Activated T-helper 1 cell treated with Interleukin-2 at 50 U/mL for 16 hours (primary cell): ENCODE measurements at places on chromosomes 5 and 9.

DNA sequence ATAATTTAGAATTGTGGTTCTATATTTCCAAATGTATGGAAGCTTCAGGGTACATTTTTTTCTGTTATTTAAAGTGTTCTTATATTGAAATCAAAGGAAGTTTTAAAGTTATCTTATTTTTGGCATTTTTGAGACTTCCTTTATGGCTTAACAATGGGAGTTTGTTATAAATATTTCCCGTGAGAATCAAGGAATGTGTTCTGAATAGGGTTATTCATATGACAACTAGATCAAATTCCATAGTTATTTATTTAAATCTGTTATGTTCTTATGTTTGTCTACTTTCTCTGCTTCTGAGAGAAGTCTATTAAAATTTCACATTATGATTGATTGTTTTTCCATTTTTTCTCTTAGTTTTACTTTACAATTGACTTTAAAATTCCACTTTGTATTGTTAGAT lies 135.1 kb downstream of the ADAMTS16 start:
- no peak for DNase-seq

DNA sequence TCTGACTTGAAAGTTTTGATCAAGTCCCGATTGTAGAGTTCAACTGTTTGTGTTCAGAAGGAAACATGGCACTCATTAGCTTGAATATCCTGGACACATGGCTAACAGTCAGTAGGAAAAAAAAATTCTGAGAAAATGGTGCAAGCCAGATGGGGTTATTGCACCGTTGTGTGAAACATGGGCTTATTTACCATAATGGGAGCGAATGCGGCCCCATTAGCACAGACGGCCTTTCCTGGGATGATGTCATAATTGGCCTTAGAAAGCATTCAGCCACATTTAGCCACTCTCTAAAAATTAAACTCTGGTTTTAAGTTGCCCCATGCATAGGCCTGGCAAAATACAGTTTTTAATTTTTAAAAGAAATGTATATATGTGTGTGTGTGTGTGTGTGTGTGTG lies 112.1 kb downstream of the IRX2 start:
- no peak for DNase-seq

- DNase-seq: no peak
Measured at GRCh38 chr5:172647352-172648012, 6.4 kb downstream of the NEURL1B start.

DNA sequence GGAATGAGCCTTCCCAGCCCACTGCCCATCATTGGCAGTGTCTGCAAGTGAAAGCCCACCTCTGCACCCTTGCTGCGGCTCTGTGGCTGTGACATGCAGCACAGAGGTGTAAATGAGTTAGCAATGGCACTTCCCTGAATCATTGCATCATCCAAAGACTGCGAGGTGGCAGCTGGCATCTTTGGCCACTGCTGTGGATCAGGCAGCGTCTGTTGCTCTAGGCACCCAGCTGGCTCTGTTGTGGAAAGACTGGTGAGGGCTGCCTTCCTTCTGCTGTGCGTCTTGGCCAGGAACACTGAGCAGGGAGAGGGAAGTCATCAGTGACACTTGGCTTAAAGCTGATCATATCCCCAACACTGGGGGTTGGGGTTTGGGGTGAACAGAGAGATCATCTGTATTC lies 64.5 kb downstream of the MFAP3 start:
- no peak for DNase-seq

DNA sequence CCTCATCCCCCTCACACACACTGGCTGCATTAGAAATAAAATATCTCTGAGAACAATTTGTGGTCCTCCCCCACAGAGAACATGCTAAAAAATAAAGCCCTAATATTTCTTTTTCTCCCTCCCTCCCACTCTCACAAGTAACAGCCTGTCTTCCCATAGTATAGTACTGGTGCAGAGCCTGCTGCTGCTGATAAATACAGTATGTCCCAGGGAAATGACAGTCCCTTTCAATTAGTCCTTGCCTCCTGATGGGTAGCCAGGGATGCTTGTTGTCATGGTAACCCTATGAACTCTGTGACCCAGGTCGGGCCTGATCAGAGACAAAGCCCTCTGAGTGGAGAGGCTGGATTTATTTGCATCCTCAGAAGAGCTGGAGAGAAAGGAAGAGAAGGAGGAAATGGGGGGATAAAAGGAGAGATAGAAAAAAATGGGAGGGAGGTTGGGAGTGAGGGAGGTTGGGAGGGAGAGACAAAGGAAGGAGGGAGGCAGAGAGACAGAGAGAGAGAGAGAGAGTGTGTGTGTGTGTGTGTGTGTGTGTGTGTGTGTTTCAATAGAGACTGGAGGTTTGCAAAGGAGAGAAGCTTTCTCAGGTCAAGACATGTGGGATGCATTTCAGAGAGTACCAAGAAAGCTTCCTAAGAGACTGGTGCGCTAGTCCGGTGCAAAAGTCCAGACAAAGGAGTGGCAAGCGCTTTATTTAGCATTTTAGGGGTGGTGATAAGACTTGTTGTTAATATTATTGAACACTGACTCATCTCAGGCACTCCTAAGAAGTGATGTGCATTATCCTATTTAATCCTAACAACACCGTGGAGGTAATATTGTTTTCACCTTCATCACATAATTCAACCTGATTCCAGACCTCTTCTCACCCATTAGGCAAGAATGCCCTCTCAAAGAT lies 260.8 kb downstream of the FAM114A2 start:
- DNase-seq: no peak

- DNase-seq: no peak
Measured at GRCh38 chr9:4293293-4293941, 6.5 kb downstream of the GLIS3 start.

DNA sequence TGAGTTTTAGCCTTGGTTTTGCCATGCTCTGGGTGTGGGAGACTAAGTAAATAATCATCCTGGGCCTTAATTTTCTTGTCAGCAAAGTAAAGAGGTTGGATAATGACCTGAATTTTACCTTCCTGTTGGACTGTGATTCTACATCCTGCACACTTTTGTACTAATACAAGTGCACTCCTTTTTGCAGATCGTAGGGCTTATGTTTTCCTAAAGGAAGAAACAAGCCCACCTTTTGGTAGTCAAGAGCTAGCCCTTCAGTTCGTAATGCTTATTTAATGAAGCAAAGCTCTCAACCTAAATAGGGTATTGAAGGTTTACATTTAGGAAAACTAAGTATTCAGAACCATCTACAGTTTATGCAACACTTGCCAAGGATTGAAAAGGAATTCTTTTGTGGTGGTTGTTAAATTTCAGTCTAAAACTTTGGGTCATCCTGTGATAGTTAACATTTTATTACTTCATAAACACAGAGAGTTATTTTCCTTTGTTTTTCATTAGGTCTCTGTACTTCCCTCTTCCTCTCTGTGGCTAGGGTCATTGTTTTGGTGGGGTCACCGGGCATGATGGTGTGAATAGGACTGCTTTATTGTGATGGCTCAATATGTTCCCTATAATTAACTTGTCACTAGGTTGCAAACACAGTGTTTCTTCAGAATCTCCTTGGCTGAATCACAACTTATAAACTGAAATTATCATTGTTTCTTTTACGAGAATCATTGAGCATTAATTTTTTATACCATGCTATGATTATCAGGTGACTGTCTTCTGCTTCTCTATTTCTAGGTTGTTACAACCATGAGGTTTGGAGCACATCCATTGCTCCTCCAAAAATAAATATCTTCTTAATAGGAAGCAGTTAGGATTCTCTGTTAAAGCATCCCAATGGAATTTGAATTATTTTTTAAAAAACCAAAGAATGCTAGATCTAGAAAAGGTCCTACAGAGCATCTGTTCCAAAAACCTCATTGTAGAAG lies 28.5 kb downstream of the SPINK5 start:
- no peak for DNase-seq

DNA sequence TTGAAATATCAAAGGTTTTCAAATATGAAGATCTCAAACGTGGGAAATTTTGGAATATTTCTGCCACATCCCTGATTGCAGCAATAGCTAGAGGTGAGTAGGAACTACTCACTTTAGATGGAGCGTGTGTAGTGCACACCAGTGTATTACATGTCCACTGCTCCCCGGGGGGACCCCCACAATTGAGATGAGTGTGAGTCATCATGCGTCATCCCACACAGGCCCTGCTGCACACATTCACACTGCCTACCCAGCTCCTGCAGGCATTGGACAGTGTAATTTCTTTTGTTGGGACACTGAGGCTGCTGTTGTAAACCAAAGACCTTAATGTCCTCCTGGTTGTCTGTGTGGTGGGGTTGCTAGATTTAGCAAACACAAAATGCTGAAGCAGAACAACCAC lies 280.0 kb downstream of the GAS1 start:
- no peak for DNase-seq

GRCh38 chr5:16492398-16493140 lies 27.0 kb upstream of the ZNF622 start:
- no peak for DNase-seq

DNA sequence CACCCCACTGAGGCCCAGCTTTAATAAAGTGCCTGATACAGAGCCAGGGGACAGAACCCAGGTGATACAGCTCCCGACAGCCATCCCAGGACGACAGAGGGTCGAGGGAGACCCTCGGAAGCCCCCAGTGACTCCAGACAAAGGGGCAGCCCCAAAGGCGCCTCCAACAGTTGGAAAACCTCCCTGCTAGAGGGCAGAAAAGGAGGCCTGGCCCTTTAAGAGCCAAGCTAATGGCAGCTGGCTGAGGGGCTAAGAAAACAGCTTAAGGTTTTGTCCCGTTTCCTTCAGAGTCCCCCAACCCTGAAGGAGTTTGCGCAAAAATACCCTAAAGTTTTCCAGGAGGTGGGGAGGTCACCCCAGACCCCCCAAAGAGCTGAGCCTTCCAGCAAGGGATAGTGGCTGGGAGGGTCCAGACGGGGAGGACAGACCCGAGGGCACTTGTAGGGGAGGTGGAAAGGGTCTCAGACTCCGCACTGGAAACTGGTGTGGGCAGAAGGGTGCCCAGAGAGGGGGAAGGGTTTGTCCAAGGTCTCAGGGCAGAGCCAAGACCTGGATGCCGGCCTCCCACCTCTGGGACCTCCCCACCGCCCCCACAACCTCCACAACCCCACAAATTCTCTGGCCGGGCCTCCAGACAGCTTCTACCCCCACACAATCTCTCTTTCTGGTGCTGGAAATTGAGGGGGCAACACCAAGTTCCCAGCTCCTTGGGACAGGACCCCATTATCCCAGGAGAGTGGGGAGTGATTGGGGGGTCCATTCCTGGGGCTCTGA lies 8.2 kb upstream of the AK1 start:
- DNase-seq: no peak

- DNase-seq: no peak
Measured at GRCh38 chr9:132216861-132217619, 55.2 kb downstream of the NTNG2 start.

DNA sequence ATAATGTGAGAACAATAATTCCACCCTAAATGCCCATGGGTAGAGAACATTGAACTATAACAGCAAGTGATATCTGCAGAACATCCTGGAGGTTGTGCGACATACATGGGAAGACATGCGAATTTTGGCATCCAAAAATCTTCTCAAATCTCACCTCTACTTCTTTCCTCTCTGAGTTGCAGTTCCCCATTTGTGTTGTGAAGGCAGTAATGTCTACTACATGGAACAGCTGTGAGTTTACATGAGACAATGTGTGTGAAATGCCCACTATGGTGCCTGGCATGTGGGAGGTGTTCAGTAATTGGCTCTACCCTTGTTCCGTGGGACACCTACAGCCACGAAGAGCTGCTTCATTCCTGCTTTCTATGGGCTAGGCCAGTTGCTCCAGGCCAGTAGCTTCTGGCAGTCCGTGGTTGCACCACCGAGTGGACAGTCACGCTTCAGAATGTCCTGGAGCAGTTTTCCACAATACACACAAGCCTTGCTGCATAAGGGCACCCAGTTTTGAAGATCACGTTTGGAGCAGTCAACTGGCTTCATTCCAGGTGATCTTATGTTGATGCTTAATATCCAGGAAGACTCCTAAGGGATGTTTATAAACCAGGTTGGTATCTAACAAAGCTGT lies 297.7 kb downstream of the DEPDC1B start:
- DNase-seq: no peak

GRCh38 chr9:133943781-133944745 lies 48.1 kb downstream of the VAV2 start:
- no peak for DNase-seq

- DNase-seq: no peak
Measured at GRCh38 chr9:72812559-72813111, 140.2 kb downstream of the ALDH1A1 start.

- DNase-seq: no peak
Measured at GRCh38 chr9:37840560-37841194, 40.1 kb downstream of the DCAF10 start.

DNA sequence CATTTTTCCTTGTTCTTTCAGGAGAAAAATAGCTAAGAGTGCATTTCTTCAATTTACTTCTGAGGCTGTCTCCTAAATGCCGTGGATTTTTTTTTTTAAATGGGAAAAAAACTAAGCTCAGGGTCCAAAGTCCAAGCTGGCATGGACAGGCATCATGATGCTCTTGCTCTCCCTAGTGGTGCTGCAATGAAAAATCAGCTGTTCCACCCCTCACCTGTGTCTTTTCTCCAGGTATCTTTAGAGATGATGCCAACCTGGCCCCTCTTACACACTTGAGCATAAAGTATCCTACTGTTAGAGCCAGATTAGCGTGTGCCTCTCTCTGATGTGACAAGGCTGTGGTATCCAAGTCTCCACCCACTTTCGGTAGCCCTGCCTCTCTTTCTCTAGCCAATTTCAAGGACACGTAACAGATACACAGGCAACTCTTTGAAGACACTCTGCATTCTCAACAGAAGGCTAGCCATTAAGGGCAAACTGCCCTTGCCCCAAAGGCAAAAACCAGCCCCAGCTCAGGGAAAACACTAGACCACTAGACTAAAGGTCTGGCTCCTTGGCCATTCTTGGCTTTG lies 208.8 kb downstream of the SAXO1 start:
- no peak for DNase-seq

GRCh38 chr5:152701305-152701949 lies 296.3 kb upstream of the NMUR2 start:
- DNase-seq: no peak

- no peak for DNase-seq
Measured at GRCh38 chr5:110840347-110840960, 101.6 kb downstream of the SLC25A46 start.

GRCh38 chr5:135456238-135457099 lies 4.3 kb upstream of the TIFAB start:
- DNase-seq: no peak

DNA sequence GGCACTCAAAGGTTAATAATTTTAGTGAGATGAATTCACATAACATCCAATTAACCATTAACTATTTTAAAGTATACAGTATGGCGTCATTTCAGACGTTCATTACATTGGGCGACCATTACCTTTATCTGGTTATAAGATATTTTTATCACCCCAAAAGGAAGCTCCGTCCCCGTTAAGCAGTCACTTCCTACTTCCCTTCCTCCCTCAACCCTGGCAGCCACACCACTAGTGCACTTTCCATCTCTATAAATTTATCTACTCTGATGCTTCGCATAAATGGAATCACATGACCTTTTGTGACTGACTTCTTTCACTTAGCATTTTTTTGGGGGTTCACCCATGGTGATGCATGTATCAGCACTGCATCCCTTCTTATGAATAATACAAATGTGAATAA lies 168.3 kb upstream of the PUM3 start:
- DNase-seq: no peak

- DNase-seq: no peak
Measured at GRCh38 chr5:395921-396530, 47.0 kb upstream of the EXOC3 start.

GRCh38 chr9:112890106-112891081 lies at the start of gene SLC46A2:
TSS of gene SLC46A2 (minus strand) at chr9:112890876. CDS start at chr9:112890681, 195 bp downstream.
- no peak for DNase-seq
